ENCODE measurements at places on chromosomes 16 and 17.

DNA sequence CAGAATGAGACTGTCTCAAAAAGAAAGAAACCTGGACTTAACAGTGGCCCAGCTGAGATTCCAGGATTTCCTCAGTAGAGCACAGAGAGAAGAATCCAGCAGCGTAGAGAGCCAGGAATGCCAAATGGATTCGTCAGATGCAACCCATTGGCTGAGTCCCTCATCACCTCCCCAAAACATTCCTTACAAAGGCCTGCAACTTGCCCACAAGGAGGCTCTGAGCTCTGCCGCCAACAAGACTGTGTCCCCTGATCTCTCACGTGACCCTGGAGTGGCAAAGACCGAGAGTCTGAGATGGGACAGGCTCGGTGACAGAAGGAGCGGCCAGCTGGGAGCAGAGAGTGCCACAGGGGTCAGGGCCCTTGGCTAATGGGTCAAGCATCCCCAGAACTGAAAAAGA is 6.9 kb upstream of the CHMP6 start:
- DNase-seq = no peak

DNA sequence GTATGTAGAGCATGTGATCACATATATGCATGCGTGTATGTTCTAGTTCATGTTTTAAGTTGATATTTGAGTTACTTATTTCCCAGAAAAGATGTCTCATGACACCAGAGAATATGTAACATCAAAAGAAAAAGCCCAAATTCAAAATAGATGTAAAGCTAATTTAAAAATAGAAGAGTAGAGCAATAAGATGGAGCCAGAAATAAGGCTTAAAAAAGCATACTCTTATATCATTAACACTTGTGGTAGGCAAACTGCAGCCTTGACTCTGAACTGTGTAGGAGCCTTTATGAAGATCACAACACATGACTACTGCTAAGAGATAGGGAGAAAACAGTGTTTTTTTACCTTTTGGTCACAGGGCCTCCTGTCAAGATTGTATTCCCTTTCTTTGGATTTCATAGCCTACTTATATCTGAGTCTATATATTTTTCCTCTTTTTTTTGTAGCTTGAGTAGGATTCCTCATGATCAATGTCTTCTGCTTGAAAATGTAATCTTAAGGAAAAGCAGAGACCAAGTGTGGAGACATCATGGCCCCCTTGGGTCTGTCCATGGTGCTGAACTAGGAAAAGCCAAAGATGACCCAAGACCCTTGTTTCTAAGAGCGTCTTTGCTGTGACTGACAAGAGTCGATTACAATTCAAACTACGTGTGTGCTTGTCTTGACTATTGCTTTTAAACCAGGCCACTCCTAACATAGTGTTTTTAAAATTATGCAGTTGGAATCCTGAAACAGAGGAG is 390.4 kb downstream of the SHISA9 start:
- no peak for DNase-seq

GRCh38 chr17:9021992-9022572 is 772 bp downstream of the NTN1 start:
- DNase-seq = no peak

- no peak for DNase-seq
Observed at GRCh38 chr17:45578516-45579455, 88.3 kb upstream of the PLEKHM1 start.

DNA sequence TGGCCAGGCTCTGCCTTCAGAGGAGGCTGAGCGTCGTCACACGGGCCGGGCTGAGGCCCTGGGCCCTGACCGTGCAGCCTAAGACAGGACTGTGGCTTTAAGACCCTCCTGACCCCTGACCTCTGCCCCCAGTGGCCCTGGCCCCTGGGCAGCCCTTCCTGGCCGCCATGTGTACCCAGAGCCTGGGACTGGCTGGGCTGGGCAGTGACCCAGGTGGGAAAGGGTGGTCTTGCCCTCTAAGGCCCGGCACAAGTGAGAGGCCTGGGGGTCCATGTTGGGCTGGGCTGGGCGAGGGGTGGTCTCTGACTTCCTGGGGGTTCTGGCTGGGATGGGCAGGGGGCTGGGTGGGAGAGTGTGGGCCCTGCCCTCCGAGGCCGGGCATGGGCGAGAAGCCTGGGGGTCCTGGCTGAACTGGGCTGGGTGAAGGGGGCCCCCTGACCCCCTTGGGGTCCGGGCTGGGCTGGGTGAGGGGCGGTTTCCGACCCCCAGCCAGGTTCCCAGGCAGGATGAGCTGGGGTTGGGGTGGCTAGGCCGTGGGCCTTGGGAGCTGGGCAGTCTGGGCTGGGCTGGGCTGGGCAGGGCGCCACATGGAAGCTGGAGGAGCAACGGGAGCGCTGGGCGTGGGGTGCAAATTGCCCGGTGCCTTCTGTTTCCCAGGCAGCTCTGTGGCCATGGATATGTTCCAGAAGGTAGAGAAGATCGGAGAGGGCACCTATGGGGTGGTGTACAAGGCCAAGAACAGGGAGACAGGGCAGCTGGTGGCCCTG is at the start of gene CDK3:
CDK3 (plus strand) TSS at position 101 of the 767 bp plus-strand sequence; CDS start at position 672, 571 bp downstream.
- DNase-seq = no peak

- DNase-seq = no peak
Observed at GRCh38 chr16:709566-710499, 4.2 kb upstream of the FBXL16 start.

DNA sequence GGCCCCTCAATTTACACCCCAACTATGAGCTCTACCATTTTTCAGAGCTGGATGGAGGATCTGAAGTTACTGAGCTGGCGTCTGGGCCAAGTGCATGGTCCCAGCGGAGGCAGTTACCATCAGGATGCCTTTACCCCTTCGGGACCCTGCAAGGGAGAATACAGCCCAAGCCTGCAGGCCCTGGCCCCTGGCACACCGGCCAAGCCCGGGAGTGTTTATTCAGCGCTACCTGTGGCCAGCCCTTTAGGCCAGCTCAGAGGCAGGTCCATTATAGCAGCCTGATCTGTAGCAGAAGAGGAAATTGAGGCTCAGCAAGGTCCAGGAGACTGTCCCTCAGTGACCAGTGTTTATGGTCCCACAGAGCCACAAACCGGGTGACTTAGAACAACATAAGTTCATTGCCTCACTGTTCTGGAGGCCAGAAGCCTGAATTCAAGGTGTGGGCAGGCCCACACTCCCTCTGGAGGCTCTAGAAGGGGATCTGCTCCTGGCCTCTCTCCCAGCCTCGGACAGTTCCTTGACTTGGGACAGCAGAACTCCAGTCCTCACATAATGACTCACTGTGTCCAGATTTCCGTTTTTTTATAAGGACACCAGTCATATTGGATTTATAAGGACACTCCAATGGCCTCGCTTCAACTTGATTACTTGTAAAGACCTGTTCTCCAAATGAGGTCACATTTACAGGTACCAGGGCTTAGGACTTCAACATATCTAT is 8.8 kb downstream of the SEC14L5 start:
- no peak for DNase-seq

DNA sequence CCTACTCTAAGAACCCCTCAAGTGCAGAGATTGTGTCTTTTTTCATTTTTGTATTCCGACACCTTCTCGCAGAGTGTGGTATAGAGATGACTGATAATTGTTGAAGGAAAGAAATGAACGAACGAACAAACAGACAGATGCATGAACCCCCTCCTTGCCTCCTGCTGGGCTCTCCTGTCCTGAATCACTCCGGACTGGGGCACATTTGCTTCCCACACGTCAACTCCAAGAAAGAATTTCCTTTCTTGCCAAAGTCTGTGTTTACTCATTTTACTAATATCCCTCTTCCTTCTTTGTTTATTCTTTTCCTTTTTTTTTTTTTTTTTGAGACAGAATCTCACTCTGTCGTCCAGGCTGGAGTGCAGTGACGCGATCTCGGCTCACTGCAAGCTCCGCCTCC is 37.5 kb upstream of the BHLHA9 start:
- DNase-seq = no peak

- no peak for DNase-seq
Observed at GRCh38 chr17:63827801-63828221, 348 bp upstream of the FTSJ3 start.

GRCh38 chr17:68384471-68384870 is 72.8 kb downstream of the WIPI1 start:
- no peak for DNase-seq

DNA sequence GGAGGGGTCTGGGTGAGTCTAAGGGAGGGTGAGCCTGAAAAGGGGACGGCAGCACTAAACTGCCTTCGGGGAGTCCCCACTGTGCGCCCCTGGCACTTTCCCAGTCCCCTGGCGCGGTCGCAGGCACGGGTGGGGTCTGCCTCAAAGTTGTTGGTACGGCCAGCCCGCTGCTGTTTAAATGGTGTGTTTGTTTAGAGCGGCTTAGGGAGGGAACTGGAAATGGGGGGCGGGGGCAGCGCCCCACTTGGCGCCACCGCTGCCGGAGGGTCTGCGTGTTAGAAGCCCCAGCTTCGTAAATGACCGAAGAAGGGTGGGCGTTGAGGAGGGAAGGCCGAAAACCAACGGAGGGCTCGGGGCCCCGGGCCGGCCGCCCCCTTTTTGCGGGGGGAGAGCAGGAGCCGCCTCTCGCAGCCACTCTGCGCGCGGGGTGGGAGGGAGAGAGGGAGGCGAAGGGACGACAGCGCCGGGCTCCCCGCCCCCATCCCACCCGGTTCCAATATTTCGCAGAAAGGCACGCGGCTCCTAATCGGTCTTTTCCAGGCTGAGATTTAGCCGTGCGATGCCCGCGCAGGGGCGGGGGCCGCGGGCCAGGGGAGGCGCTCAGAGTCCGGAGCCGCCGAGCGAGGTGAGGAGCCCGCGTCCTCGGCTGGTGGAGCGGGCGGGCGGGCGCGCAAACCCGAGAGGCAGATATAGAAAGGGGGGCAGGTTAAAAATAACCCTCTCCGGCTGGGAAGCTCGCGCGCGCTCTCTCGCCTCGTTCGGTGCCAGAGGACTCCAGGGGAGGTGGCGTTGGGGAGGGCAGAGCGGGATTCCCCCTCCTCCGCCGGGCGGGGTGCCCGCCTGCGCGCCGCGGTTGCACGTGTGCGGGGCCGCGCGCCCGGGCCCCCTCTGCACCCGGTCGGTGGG is 54.9 kb downstream of the SREBF1 start:
- no peak for DNase-seq

DNA sequence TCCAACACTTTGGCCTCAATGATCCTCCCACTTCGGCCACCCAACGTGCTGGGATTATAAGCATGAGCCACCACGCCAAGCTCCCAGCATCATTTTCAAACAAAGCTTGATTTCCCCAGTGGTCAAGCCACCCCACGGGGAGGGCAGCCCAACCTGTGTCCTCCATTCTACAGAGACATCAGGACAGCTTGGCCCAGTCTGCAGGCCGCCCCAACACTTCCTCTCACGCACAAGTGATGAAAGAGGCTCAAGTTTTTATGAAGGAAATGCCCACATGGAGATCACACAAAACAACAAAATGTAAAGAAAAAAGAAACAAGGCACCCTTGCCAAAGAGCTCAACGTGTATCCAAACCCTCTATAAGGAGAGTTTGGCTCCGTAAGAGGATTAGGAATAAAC is 112.4 kb downstream of the XYLT1 start:
- DNase-seq = no peak

DNA sequence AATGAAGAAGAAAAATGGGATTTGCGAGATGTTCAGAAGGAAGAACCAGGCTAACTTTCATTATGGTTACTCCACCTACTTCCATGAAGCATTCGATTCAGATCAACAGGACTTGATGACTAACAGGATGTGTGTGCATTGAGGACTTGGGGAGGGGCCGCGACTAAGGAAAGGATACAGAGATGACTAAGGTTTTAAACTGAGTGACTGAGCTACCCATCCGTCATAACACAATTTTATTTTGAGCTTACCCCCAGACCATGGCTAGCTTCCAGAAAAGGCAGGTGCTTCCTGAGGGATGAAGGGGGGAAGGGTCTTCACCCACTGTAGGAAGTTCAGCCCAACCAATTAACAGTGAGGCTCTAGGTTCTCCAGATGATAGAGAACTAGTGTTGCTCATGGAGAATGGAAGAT is 2.5 kb upstream of the CDYL2 start:
- DNase-seq = peak; percentile 1

DNA sequence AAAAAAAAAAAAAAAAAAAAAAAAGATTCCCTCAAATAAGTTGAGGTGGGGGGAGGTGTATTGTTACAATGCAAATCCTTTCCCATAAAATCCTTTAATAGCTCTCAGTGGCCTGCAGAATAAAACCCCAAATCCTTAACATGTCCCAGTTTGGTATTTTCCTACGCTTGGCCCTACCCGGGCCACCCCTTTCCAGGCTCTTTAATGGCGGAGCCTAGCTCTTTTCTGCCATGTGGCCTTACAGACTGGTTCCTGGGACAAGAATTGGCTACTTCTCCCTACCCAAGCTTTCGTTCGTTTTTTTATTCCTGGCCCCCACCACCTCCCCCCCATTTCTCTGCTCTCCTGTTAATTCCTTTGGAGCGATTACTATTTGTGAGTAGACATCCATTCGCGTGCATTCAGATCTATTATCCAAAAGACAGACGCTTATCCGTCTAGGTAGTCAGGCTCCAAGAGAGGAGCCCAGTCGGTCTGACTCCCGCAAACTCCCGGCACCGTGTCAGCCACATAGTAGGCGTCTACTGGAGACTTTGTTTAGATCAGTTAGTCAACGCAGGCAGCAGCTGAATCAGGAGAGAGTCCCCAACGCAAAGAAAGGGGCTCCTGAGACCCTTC is 813 bp upstream of the THAP11 start:
- DNase-seq = no peak

- no peak for DNase-seq
Observed at GRCh38 chr17:83100220-83100852, 20.9 kb downstream of the METRNL start.

- DNase-seq = no peak
Observed at GRCh38 chr17:19656851-19657581, 8.5 kb downstream of the ALDH3A2 start.

- DNase-seq = no peak
Observed at GRCh38 chr16:55736671-55737070, 80.9 kb downstream of the SLC6A2 start.

- DNase-seq = no peak
Observed at GRCh38 chr17:36686123-36686669, 84.8 kb downstream of the MRM1 start.

- DNase-seq = no peak
Observed at GRCh38 chr17:58282442-58282841, 1.7 kb upstream of the MPO start.

DNA sequence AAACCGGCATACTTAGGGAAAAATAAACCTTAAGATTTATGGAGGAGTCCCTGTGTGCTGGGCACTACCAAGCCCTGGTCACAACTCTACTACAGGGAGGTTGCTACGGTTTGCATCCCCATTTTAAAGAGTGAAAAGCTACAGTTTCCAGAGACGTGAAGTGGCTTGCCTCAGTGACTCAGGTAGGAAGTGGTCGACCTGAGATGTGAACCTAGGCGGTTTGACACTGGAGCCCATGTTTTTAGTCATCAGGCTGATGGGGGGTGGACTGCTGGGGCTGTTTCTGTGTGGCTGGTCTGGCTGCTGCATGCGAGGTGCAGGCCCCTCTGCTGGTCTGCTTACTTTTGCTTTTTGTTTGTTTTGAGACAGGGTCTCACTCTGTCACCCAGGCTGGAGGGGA is 6.6 kb downstream of the COX6A2 start:
- peak; percentile 52 for DNase-seq

- DNase-seq = no peak
Observed at GRCh38 chr16:57889960-57890751, 80.8 kb downstream of the CNGB1 start.

- no peak for DNase-seq
Observed at GRCh38 chr16:70779361-70779760, 21.6 kb downstream of the VAC14 start.

GRCh38 chr17:81117672-81118198 is 47.6 kb upstream of the PVALEF start:
- no peak for DNase-seq
